ENCODE measurements at places on chromosomes 7 and 10.
A peak's percentile ranks its signal among the peaks of the same experiment; 100 is the strongest.

GRCh38 chr10:54961040-54961439 is 160.0 kb upstream of the PCDH15 start:
- DNase-seq = no peak

DNA sequence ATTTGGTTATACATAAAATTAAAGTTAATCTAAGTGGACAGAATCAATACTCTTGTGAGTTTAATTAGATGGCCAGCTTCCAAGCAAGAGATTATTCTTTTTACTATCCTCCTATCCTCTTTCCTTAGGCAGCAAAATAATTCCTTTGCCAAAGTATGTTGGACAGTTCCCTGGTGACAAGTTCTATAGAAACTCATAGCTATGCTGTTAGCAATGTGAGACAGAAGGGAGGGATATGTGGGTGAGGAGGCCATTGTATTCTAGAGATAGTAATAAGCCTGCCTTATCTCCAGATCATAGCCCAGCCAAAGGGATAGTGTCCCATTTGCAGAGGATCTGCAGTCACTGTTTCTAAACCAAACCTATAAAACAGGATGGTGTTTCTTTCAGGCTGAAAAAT is 181.6 kb upstream of the HDAC9 start:
- DNase-seq = no peak

DNA sequence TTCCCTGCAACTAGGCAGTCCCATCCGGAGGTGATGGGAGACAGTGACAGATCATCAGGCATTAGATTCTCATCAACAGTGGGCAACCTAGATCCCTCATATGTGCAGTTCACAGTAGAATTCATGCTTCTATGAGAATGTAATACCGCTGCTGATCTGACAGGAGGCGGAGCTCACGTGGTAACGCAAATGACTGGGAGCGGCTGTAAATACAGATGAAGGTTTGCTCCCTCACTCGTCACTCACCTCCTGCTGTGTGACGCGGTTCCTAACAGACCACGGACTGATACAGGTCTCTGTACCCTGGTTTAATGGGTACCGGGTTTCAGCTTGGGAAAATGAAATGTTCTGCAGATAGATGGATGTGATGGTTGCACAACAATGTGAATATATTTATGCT is 47.8 kb upstream of the PIK3AP1 start:
- DNase-seq = no peak

GRCh38 chr10:118214776-118215175 is 127.3 kb downstream of the FAM204A start:
- DNase-seq = no peak

DNA sequence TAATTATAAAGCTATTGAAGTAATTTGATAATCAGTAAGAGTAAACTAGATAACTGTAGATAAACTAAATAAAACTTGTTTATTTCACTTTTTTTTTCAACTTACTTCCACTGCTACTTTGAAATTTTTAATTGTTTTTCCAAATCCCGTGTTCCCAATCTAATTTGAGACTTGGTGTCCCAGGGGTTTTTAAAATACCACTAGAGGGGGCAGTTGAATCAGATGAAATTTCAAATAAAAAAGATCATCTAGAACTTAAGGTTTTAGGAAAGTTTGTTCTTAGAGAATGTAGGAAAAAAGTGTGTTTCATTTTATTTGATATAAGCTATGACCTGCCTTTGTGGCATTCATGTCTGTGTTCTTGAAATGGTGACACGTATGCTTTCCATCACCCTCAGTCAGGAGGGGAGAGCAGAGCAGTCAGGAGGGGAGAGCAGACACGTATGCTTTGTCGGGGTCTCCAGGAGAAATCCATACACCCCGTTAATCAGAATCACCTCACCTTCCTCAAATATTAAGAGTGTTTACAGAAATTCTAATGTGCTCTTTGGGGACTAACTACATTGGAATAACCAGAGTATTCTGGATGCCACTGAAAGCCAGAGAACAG is 49.9 kb downstream of the C10orf67 start:
- no peak for DNase-seq

GRCh38 chr7:117132321-117133120 is 179.2 kb downstream of the ST7 start:
- DNase-seq = peak; percentile 82
